Sciatic nerve (tissue), 2 donors: ENCODE measurements at places on chromosomes 4 and X.

- DNase-seq = no peak
These were observed 629.7 kb downstream of the PCDH7 start for GRCh38 chr4:31349907-31350306.

- DNase-seq = no peak
These were observed 32.1 kb upstream of the GLRA2 start for GRCh38 chrX:14497184-14497666.

DNA sequence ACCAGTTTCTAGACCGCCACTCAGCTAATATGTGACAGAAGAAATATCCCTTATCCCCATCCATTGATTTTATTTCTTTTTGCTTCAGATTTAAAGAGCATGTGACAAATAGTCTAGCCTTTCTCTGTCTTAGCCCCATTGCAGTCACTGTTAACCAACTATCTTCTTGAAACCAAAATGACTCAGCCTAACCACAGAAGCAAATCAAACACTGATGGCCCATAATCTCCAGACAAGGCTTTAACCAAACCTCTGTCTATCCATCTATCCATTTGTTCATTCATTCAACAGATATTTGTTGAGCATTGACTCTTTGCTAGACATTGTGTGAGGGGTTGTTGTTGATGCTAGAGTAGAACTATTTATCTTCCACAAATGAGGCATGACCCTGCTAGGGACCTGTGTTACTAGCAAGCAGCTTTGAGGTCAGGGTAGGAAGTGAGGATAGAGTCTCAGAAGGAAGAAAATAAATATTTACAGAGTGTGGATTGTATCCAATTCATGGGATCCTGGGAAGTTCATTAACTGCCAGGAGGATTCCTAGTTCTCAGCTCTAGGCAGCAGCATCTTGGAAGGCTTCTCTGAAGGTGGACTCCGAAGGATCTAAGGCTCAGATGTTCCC, 22.5 kb downstream of the HNRNPH2 start:
- DNase-seq = no peak

- DNase-seq = no peak
These were observed 507.0 kb downstream of the INPP4B start for GRCh38 chr4:142339053-142339452.

GRCh38 chr4:76311896-76312331, 5.4 kb downstream of the STBD1 start:
- DNase-seq = no peak

- no peak for DNase-seq
These were observed 161.3 kb upstream of the USP38 start for GRCh38 chr4:143023239-143023918.

DNA sequence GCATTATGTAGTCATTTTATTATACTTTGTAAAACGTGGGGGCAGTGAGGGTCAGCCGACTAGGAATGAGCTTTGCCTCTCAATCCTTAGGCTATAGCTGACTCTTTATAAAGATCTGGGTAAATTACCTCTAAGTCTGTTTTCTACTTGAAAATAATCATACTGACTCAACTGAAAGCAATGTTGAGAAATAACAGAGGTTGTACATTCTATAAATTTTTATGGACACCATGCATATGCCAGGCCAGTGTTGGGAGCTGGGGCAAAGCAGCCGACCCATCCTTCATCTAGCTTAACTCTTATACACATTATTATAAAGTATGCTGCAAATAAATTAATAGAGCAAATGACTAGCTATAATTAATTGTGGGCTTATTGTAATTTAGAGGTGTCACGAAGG, 2.2 kb upstream of the DCUN1D4 start:
- DNase-seq = no peak

- DNase-seq = peak; percentile 75
These were observed 522 bp downstream of the FNIP2 start for GRCh38 chr4:158769175-158769921.

DNA sequence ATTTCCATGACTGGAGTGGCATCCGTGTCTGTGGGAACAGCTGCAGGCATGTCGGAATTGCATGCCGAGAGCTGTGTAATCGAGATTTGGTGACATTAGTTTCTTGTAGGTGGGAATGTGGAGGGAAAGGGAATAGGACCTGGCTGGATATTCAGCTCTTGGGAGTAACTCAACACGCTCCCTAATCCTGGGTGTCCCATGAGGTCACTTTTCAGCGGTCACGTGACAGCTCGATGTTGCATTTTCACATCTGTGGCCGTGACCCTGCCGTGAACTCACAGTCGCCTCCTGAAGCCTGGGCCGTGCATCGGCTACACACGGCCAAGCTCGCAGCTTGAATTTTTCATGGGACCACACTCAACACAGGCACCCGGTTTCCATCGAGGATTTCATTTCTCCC, 25.8 kb upstream of the PSAPL1 start:
- DNase-seq = no peak

DNA sequence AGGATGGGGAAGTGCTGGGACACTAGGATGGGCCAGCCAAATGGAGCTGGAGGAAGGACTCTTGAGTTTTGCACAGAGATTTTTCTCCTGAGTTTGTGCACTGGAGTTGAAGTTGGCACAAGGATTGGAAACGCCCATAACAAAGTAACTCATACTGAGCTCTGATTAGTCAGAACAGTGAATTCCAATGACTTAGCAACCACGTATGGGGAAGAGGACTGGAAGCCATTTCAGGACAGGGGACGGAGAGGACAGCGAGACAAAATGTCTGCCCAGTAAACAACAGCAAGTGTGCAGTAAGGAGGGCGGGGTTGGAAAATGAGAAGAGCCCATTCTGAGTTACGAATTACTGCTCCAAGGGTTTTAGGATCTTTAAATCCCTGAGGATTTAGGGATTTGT, 5.9 kb downstream of the RIPPLY1 start:
- DNase-seq = no peak

DNA sequence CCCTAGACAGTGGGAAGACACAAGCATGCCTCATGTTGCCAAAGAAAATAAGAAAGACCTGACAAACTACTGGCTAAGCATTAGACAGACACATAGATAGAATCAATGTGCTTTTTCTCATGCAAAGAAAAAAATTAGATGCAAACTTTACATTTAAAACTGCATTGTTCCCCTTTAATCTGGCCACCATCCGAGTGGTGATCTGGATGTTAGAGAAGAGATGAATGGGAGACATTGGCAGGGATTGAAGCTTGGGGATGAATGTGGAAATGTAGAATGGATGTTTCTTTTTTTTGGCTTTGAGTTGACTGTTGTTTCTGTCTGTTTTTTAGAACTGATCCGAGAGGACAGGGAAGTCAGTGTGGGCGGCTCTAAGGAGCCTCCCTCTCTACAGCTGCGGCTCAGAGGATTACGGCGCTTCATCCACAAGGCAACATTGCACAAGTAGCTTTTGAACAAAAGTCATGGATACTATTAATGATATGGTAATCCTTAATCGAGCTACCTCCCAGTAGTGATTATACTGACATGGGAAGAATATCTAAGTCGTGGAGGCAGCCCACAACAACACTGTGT, 53.0 kb downstream of the HELT start:
- DNase-seq = no peak

GRCh38 chr4:185242749-185243533, 33.5 kb downstream of the SNX25 start:
- DNase-seq = no peak

DNA sequence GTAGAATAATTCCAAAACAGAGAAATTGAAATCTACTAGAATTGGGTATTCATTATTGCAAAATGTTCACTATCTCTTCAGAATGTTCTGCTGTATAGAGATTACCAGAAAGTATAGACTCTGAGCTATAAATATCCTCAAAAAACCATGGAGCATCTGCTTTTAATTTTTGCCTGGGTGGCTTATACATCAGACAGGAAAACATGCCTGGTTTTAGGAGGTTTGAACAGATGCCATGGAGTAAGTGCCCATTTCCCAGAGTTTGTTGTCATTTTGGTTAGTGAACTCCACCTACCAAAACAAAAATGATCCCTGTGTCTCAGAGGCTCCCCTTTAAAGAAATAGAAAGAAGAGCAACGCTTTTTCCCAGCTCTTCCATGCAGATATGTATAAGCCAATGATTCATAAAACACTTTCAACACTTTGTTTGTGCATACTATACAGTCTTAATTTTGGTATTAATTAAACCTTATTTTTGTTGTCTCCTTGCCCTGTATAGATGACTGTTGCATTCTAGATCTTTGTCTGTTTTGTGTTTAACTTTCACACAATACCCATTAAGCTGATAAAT, 68.7 kb downstream of the MEPE start:
- DNase-seq = no peak

- DNase-seq = no peak
These were observed 531.8 kb downstream of the IL15 start for GRCh38 chr4:142168181-142168580.

DNA sequence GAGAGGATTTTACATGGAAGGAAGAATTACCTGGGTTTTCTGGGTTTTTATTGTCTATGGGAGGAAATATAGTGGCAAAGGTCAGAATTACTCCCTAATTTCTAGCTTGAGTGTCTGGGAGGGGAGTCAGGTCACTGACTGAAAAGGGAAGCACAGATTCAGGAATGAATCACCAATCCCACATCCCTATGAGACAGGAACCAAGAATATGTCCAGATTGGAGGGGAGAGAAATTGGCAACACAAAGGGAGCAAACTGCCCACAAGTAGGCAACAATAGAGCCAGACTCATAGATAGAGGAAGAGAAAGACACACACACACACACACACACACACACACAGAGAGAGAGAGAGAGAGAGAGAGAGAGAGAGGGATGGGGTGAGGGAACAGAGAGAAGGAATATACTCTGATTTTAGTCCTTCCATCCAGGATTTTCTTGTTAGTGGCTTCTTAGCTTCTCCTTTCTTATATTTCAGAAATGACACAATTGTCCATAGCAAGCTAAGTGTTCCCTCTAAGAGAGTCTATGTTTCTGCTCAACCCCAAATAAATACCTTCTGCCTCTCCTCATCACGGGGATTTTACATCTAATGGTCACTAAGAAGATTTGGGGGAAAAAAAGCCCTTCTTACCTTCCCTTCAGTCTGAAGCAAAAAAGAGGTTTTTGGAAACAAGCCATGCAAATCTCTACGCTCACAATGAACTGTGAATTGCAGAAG, 12.0 kb downstream of the P2RY10 start:
- DNase-seq = no peak

- no peak for DNase-seq
These were observed 18.4 kb upstream of the SLC6A14 start for GRCh38 chrX:116417968-116418367.

GRCh38 chrX:108304210-108304609, 134.0 kb downstream of the COL4A6 start:
- DNase-seq = no peak

DNA sequence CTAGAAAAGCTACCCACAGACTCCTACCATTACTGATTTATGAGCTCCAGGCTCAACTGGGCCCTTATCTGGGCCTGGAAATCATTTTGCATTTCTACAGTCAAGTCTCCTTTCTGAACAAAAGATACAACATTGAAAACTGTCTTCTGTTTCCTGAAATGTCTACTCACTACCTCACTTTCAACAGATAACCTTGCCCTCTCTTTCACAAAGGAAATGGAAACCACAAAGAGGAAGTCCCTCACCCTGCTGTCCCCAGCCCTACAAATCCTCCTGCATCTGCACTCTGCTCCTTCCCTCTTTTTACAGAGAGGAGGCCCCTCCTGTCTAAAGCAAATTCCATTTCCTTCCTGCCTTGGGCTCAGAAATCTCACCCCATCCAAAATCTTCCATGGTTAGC, 24.8 kb upstream of the CYBB start:
- no peak for DNase-seq

DNA sequence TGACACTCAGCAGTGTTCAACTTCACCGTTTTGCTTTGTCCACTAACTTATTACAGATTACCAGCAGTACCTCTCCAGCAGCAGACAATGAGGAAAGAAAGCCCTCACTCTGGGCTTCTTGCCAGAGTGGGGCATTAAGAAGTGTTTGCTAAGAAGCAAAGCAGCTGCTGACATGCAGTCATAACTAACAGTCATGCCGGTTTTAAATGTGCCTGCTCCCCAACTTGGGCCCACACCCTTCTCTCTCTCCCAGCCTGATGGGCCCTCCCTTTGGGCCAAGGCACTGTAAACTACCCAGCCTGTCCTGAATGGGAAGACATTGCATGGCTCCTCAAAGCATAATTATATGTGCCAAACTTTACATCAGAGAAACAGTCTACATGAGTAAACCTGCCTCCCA, 54.6 kb upstream of the HHIP start:
- DNase-seq = no peak

DNA sequence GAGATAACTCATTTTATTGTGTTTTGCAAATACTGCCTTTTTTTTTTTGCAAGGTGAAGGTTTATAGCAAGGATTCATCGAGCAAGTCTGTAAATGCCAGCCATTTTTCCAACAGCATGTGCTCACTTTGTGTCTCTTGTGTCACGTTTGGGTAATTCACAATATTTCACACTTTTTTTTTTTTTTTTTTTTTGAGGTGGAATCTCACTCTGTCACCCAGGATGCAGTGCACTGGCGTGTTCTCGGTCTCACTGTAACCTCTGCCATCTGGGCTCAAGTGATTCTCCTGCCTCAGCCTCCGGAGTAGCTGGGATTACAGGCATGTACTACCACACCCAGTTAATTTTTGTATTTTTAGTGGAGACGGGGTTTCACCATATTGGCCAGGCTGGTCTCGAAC, 1.9 kb downstream of the RNF4 start:
- no peak for DNase-seq

DNA sequence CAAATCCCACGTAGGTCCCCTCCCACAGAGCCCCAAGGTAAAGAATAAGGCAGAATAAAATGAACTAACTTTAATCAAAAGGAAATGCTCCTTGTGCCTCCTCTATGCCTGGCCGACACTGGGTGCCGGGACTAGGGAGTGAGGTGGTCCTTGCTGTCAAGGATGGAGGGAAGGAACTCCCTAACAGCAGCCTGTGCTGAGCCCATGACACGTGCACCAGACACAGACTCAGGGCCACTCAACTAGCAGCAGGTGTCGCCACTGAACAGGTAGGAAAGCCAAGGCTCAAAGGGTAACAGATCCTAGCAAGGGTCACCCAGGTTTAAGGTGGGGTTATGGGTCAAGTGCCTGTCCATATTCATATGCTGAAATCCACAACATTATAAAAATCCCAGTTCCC, 29.2 kb downstream of the MSX1 start:
- DNase-seq = no peak

- DNase-seq = no peak
These were observed 191.3 kb downstream of the OR13H1 start for GRCh38 chrX:131735127-131735526.

- DNase-seq = no peak
These were observed 1024.0 kb upstream of the PABPC4L start for GRCh38 chr4:135225551-135225950.

DNA sequence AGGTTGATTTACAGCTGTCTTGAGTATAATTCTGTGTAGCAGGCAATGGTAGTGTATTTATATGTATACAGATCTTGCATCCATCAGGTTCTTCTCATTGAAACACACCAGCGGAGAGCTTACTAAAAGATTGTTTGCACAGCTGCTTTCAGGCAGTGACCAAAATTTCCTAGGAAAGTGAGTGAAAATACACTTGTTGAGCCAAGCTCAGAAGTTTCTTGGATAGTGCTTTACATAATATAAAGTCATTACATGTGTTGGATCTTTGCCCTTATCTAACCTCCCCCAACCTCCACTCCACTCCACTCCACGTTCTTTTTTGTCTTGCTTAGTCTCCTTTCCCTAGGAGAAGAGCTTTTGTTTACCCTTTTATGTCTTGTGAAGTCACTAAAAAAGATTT, 34.1 kb downstream of the CNKSR2 start:
- no peak for DNase-seq
